RPMI7951 (cell line): ENCODE measurements at places on chromosomes 7 and 10. TPM values are rescaled to one million over a fixed set of nuclear protein-coding genes. Genes with fewer than 3 reads are reported as not detected.
A peak's percentile ranks its signal among the peaks of the same experiment; 100 is the strongest.

DNA sequence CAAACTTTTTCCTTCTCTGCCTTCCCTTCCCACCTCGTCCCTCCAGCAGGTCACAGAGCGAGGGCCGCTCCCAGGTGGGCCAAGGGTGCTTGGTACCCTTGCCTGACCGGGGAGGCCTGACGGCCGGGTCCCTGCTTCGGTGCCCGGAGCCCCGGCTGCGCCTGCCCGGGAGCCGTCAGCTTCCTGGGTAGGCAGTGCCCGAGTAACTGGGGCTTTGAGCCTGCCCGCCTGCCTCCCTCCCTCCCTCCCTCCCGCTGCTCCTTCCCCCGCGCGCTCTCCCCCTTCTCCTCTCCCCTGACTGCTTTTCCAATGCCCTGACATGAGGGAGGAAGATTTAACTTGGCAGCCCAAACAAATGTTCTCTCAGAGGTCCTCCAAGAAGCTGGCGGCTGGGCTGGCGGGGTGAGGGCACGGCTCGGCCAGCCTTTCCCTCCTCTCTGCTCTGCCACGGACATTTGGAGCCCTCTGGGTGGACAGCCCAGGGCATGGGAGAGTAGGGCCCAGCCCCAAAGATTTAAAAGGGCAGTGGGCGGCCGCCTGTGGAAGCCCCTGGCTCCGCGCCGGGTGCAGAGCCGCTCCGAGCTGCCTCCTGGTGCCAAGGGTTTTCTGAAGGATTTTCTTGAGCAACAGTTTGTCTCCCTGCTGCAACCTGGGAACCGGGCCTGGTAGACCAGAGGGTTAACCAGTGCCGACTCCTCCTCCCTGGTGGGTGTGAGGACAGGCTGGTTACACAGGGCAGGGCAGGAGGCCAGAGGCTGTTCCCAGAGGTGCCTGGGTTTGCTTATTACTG is 2.0 kb downstream of the ZMIZ1 start:
- DNase-seq: peak; percentile 78

MLXIPL gene
- total RNA-seq: not detected in 2 replicates

DNA sequence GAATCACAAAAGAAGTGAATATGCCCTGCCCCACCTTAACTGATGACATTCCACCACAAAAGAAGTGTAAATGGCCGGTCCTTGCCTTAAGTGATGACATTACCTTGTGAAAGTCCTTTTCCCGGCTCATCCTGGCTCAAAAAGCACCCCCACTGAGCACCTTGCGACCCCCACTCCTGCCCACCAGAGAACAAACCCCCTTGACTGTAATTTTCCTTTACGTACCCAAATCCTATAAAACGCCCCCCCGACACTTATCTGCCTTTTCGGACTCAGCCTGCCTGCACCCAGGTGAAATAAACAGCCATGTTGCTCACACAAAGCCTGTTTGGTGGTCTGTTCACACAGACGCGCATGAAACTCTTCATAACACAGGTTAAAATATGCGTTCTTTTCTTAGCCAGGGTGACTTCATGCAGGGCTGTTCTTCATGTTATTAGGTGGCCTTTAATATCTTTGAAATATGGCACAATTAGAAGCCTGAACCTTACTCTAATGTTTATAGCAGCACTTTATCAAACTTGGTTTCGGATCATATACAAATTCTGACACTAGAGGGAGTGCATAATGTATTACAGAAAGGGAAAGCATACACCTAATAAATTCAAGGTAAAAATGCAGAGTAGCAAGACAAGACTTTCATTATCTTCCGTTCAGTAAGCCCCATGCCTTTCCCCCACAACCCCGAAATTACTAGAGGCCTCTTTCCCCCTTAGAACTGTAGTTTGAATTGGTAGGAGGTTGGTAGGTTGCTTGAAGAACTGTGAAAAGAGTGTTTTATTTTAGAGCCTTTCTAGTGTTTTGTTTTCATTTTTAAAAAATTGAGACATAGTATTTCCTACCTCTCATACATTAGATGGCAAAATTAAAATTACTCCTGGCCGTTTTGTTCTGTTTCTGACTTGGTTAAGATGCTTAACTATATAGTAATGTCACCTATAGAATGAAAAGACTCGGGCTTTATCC is 117.9 kb downstream of the NPY start:
- DNase-seq: peak; percentile 44

DNA sequence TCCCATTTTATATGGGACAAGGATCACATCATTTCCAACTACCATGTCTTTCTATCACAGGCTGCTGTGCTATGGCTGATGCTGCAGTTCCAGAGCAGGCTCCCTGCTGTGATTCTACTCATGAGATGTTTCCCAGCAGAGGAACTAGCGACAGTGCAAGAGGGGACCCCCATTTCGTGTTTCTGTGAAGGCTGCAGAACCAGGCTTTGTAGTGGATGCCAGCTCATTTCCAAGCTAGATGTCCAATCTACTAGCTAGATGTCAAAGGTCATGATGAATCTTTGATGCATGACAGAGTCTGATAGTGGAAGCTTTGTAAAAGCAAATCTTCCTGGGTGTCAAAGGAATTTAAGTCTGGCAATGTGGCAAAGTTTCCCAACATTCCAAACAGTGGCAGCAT is 21.2 kb upstream of the MYO3A start:
- no peak for DNase-seq

GIMAP8 gene
- 0.12 TPM in 1 of 2 replicates, not detected in the other for total RNA-seq

DNA sequence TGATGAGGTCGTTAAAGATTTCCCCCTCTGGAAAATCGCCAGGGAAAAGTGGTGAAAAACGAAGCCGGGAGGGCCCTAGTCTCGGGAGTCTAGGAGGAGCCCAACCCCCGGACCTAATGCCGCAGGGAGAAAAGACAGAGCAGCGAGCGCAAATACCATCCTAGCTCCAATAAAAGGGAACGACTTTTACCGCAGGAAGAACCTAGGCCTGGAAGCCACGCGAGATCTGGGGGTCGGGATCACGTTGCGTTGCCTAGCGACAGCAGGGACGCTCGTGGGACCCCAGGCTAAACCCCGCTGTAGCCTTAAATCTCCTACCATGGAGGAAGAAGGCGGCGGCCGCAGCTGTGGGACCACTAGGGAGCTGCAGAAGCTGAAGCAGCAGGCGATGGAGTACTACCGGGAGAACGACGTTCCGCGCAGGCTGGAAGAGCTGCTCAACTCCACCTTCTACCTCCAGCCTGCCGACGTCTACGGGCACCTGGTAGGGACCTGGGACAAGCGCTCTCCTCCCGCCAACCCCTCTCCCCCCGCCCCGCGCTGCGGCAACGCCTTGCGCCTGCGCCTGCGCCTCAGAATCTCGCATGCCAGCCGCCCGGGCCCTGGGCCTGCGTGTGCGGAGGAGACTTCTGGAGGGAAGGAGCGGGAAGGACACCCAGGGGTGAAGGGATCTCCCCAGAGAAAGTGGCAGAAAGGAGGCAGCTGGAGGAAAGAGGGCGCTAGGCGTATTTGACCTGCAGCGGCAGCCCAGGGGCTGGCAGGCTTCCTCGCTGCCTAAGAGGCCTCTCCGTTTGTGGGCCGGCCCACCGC is at the start of gene ENO4:
Gene ENO4 (plus strand): TSS at position 252 of the 810 bp plus-strand sequence. CDS start 68 bp downstream, at position 320.
- DNase-seq: peak; percentile 80

CHRM2 gene
- 0.84 and 0.88 TPM in 2 replicates for total RNA-seq

CFAP69 gene
- 2.1 and 4.2 TPM in 2 replicates for total RNA-seq
